HT1080 (cell line): ENCODE measurements at places on chromosomes 7 and 10. TPM values are rescaled to one million over a fixed set of nuclear protein-coding genes. Genes with fewer than 3 reads are reported as not detected.
A peak's percentile ranks its signal among the peaks of the same experiment; 100 is the strongest.

DNA sequence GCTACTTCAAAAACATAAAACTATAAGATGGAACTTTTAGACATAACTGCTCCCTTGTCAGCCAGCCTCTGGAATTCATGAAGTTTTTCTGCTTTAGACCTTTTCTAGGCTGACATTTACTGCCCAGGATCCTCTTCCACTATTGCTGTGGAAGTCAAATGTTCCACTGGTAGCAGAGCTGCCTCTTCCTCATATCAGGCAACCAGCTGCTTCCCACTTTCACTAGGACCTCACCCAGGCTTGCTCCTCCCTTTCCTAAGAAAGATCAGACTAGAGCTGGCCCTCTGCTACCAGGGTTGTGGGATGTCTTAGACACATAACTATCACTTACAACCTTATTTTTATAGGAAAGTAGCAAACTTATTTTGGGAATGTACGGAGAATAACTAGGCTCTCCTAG is 121.5 kb downstream of the CTTNBP2 start:
- no peak for DNase-seq

GRCh38 chr7:17347401-17347800 is 48.9 kb downstream of the AHR start:
- no peak for DNase-seq

- DNase-seq, result no peak
These were observed 94.7 kb downstream of the SORBS1 start for GRCh38 chr10:95466436-95466835.

DNA sequence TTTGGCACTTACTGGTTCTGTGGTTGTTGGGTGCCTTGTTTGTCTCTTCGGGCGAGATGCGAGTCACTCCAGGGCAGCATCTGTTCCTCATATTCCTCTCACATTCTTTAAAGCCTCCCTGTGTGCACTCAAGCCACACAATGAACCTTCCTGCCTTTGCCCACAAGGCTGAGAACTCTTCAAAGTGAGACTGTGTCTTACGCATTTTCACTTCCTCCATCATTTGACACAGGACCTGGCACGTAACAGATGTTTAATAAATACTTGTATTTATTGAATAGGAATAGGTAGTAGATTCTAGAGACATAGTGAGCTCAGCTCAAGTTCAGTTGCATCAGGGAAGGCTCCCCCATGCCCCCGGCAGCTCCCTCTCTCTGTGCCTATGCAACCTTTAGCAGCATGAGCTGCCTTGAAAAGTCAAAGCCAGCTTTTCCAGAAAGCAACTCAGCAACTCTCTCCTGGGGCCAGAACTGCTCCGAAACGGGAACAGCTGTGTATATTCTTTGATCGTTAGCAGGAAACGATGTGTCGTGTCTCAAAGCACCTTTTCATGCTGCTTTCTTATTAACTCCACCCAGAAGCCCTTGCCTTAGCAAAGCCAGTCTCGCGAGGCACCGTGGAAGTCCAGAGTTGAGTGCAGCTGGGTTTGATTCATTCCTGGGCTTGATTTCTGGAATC is 97.5 kb downstream of the PFKFB3 start:
- DNase-seq, result peak; percentile 87

DNA sequence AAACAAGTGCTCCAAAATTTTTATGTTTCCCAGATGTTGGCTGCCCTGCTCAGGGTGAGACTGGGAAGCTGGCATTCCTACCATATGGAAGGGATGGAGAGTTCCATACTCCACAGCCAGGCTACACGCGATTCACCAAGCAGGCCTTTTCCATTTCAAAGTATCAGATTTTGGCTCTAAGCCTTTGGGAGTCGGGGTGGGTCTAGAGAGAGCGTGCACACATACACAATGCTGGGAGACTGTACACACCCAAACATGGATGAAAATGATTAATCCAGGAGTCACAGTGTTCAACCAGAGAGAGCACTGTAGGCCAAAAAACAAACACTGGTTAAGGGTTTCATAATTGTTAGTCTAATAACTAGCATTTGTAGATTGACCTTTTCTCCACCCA is 295.0 kb downstream of the BICC1 start:
- DNase-seq, result peak; percentile 68

- no peak for DNase-seq
These were observed 27.8 kb downstream of the RNLS start for GRCh38 chr10:88555190-88555908.

GSAP gene
- 1.2 and 1.5 TPM in 2 replicates for total RNA-seq

DNA sequence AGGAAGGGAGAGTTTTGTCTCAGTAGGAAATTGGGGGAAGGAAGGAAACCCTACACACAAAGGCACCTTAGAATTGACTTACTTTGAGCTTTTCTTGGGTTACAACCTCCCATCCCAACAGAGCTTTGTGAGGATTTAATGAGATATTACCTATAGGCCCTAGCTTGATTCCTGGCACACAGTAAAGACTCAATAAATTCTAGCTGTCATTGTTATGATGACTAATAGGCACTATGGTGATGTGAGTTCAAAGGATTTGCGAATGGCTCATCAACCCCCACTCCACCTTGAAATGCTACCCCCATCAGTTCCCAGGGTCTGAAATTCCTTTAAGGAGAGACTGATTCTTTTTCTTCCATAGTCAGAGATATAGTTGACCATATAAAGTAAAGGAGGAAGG is 67.9 kb upstream of the SMNDC1 start:
- DNase-seq, result peak; percentile 83

GRCh38 chr7:99027241-99027640 is 116.7 kb downstream of the SMURF1 start:
- no peak for DNase-seq

- no peak for DNase-seq
These were observed 72.2 kb downstream of the CHST15 start for GRCh38 chr10:124020981-124021815.

- peak; percentile 13 for DNase-seq
These were observed 74.0 kb upstream of the ST8SIA6 start for GRCh38 chr10:17528306-17528862.

RET gene
- 0.03 and 0.06 TPM in 2 replicates for total RNA-seq

- no peak for DNase-seq
These were observed 60.5 kb downstream of the YKT6 start for GRCh38 chr7:44261240-44261639.

- peak; percentile 49 for DNase-seq
These were observed 343.0 kb downstream of the CRPPA start for GRCh38 chr7:16078076-16078952.

GRCh38 chr7:130234078-130234477 is 26.4 kb downstream of the SSMEM1 start:
- DNase-seq, result no peak

DNA sequence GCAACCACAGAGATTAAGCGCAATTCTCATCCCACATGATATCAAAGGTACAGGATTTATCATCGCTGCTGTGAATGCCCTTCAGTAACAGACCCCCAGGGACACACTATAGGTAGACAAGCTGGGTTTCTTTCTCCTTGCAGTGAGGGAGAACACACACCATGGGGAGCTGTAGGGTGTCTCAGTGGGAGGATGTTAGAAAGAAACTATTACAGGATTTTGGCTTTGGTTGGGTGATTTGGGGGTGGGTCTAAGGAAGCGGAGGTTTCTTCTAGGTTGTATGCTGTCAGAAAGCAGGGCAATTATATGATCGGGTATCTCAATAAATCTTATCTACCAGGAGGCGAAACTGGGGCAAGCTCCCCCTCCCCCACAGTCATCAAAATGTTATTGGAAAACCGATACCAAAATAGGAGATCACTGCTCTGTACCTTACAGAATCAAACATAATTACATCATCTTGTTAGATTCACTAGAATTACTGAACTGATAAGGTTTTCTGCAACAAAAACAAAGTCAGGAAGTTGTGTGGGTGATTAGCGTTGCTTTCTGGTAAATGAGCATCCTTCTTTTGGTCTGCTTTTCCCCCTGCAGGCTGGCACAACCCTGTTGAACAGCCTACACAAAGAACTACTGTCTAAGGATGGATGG is 209.7 kb downstream of the TEX36 start:
- no peak for DNase-seq

DNA sequence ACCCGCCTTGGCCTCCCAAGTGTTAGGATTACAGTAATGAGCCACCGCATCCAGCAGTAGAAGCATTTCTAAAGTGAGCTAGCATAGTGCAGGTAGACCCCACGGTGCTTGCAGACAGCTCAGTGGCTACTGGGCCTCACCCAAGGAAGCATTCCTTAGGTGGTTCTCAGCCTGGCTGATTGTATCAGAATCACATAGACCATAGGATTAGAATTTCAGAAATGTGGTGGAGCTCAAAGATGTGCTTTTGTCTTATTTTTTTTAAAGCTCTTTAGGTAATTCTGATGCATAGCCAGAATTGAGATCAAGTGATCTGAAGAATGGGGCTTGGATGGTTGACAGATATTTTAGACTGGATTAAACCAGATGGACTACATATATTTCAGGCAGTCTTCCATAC is 10.9 kb downstream of the ANLN start:
- DNase-seq, result no peak

CALML5 gene
- total RNA-seq, result 1.4 TPM in 1 of 2 replicates, not detected in the other

DNA sequence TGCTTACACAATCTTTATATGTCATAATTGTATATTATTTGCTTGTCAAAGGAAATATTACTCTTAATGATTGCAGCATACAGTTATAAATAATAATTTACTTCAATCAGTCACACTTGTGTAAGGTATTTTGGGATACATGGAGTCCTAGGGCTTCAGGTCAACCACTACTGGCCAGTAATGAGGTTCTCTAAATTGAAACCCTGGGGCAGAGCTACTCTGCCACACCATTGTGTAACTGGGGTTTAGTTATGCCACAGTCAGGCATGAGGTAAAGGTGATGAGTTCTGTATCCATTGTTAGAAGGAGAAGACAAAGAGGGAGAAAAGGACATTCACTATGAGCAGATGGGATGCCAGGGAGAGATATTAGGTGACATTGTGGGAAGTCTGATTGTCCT is 117.4 kb downstream of the RNLS start:
- DNase-seq, result no peak

EPDR1 gene
- 44.0 and 48.6 TPM in 2 replicates for total RNA-seq

DNA sequence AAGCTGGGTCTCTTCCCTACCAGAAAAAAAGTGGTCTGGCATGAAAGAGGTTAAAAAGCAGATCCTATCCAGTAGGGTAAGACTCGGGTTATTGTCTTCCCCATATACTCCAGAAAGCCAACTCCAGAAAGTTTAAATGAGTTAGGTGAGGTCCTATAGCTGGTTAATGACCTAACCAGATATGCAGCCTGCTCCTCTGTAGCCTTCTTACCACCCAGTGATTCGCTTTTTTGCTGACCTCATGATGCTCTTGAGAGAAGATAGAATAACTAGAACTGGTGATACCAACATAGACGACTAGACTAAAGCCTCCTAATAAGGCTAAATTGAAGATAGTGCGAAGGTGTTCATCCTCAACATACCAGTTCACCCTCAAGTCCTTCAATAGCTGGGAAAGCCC is 675 bp upstream of the GIMAP1 start:
- no peak for DNase-seq

- no peak for DNase-seq
These were observed 489.8 kb downstream of the SDK1 start for GRCh38 chr7:3790803-3791202.

DNA sequence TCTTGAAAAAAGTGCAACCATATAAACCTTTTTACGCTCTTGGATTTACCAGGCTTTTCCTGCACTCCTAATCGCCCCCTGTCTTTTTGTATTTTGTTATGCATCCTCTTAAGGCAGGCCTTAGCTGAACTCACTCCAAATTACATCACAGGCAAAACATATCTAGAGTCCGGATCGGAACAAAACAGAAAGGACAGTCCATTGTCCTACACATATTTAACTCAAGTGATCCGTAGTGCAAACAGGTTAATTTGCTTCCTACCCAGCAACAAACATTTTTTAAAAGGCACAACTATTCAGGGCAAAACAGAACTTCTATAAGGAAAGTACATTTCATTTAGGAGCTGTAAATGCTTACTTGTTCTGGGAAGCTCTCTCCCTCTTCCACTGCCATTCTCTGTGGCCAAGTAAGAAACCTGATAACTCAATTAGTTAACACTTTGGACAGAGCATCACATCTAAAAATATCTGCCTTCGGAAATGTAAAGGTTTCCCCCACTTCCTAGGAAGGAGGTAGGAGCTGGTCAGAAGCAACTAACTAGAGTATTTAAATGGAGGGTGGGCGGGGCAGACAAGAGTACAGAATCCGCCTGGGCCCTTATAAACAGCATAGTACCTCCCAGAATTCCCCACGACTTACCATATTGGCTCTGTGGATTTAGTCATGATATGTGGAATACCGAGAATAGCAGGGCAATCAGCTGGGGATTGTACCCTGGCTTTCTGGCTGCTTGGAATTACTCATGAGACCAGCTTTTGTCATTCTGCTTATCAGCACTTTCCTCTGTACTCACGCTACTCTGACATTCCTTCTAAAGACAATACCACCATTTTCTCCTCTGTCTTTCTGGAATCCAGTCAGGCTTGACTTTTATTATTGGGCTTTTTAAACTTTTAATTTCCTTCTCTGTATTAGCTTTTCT is 89.5 kb downstream of the ANK3 start:
- no peak for DNase-seq

GRCh38 chr7:8592167-8592566 is 158.8 kb downstream of the NXPH1 start:
- no peak for DNase-seq

PRPS1L1 gene
- total RNA-seq, result not detected in 2 replicates

CLRN3 gene
- not detected in 2 replicates for total RNA-seq

DNA sequence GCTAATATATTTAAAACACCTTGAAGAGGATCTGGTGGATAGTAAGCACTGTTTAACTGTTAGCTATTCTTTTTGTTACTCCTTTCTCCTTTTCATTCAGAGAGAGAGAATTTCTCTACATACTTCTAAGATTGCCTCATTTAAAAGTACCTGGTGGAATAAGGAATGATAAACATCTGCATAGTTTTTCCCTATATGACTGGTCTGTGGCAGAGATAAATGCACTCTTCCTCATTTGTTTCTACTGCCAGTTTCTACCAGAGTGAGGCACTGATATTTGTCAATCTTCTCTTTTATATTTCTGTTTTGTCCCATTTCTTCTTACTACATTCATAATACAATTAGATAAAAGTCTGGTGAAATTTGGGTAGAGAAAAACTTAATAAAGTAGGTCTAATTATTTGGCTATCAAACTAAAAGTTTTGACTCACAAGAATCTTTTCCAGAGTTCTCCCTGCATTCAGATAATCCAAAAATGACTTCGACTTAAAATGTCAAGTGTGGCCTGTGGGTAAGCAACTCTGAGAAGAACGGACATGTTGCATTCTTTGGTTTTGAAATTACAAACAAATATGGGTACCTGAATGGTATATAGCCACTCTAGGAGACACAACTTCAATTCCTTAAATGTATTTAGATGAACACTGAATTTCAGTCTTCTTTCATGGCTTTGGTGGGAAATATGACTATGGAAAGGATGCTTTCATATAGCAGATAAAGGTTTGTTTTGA is 38.8 kb downstream of the RNLS start:
- DNase-seq, result no peak

DNA sequence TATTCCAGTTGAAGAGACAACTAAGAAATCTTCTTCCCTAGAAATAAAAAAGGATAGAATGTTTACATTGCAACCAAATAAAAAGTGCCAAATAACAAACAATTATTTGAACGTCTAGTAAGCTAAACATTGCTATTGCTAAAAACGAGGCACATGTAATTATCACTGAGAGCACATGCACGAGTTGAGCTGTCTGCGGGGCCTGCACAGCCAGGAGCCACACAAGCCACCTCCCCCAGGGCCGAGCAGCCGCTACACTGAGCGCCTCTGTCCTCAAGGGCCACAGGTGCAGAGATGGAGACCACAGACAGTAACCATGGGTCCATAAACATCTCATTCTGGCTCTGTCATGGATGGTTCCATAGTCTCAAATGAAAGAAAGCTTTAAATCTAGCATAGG is 17.2 kb downstream of the NCAPG2 start:
- DNase-seq, result no peak

SMKR1 gene
- total RNA-seq, result 0.40 TPM in 2 replicates
